MCF 10A (cell line): ENCODE measurements at places on chromosomes 3 and 15.

GRCh38 chr3:43998836-43999727 lies 242.6 kb upstream of the TOPAZ1 start:
- peak; percentile 69 for DNase-seq

DNA sequence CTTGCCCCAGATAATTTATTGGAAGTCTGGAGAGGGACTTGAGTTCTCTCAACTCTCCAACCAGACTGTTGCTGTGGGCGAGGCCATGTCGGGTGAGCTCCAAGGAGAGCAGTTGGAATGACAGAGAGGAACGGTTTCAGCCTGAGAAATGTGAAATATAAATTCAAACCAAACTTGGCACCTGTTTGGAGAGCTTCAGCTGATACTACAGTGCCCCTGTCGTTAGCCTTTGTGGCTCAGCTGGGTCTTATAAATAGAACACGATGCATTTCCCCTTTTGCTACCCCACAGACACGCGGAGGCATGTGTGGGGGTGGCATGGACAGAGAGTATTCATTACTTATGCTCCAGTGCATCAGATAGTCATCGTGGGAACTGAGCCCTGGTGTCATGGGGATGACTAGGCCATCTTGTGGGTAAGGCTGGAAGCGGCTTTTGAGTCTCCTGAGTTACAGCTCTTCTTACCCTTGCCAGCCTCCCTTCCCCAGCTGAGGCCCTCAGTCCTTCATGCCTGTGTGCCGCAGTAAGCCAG lies 15.6 kb downstream of the SMAD3 start:
- no peak for DNase-seq

DNA sequence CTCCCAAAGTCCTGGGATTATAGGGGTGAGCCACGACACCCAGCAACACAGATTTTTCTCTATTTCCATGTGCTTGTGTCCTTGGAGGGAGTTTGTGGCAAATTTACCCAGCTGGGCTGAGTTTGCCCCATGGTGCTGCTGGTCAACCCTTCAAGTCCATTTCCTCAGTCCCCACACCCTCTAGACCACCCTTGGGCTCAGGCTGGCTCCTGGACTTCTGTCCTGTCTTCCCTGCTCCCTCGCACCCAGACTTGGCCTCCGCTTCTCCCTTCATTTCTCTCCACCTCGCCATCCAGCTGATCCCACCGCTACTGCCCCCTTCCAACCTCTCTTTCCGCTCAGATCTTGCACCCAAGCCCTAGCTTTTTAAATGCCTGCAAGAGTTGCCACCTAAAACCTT lies 7.3 kb upstream of the RHOV start:
- DNase-seq = no peak

GRCh38 chr3:17830788-17831187 lies 88.4 kb upstream of the TBC1D5 start:
- DNase-seq = no peak

DNA sequence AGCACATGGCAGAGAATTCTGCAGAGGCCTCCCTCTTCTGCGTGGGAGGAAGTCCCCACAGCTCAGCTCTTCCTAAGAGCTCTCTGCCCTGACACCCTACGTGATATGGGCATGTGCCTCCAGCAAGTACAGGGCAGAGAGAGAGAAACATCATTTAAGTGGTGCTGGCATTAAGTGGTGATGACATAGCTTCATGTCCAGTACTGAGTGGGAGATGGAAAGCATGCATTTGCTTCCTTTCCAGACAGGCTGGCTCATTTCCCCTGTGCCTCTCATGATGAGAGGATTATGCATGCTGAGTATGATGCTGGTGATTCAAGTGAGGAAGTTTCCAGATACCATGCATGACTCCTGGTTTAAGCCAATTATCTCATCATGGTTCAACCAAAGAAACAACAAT lies 26.9 kb downstream of the BFSP2 start:
- no peak for DNase-seq

- peak; percentile 96 for DNase-seq
Measured at GRCh38 chr3:42581709-42582473, at the start of gene SEC22C. TSS of gene SEC22C (minus strand) at chr3:42581967. CDS start at chr3:42569046, 12,921 bp downstream.
